ENCODE measurements at places on chromosomes 2 and 18. TPM values are rescaled to one million over a fixed set of nuclear protein-coding genes. Genes with fewer than 3 reads are reported as not detected.

The C2orf66 gene
- not detected for total RNA-seq

The SIX3 gene
- not detected for total RNA-seq

The CPO gene
- not detected for total RNA-seq

The TNFRSF11A gene
- not detected for total RNA-seq

The FLACC1 gene
- total RNA-seq: 0.35 TPM

Measured in myometrial cell (primary cell).